ENCODE measurements at places on chromosomes 2 and 18. TPM values are rescaled to one million over a fixed set of nuclear protein-coding genes. Genes with fewer than 3 reads are reported as not detected.

RAB6C gene
- total RNA-seq = not detected

- no peaks in the 10 kb centered on the region for H3K27me3 ChIP-seq
- H3K4me1 ChIP-seq = peaks cover 56% of the 10 kb centered on the region
- H3K36me3 ChIP-seq = no peaks in the 10 kb centered on the region
- DNase-seq = peak; percentile 63
These were observed 46.0 kb upstream of the SERTAD2 start for GRCh38 chr2:64699712-64700111.

DNA sequence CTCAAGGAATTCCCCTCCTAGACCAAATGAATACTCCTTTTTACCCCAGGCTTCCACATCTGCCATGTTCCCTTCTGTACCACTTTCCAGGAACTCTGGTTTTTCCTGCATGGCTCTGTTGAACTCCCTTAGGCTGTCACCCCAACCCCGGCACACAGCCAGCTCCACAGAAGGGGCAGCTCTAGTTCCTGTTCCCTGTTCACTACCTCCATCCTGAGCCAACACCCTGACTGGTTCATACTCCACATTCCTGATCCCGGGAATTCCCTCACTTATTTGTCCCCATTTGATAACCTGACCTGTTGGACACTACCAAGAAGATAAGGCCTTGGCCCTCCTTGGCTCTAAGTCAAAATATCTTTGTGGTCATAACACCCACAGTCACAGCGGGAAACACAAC lies 280.9 kb upstream of the RAB6C start:
- no peak overlapping the region for H3K4me3 ChIP-seq
- no peaks in the 10 kb centered on the region for H3K27me3 ChIP-seq
- H3K4me1 ChIP-seq = no peaks in the 10 kb centered on the region
- no peak overlapping the region for H3K27ac ChIP-seq
- no peak for DNase-seq
- H3K36me3 ChIP-seq = no peaks in the 10 kb centered on the region

GRCh38 chr2:71571945-71572344 lies 118.6 kb downstream of the DYSF start:
- H3K4me3 ChIP-seq = no peak overlapping the region
- no peaks in the 10 kb centered on the region for H3K4me1 ChIP-seq
- H3K27ac ChIP-seq = no peak overlapping the region
- H3K36me3 ChIP-seq = no peaks in the 10 kb centered on the region
- DNase-seq = no peak

DNA sequence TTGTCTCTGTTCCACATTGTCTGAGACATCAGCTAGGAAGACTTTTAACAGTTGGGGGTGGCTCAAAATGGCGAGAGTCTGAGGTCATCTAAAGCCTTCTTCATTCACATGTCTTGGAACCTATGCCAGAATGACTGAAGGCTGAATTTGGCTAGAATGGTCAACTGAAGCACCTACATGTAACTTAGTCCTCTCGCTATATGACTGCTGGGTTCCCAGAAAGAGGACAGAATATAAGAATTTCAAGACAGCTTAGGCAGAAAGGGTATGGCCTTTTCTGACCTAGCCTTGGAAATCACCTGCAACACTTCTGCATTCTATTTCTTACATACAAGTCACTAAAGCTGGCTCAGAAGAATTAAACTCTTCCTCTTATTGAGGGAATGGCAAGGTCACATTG lies 75.6 kb upstream of the OTX1 start:
- no peaks in the 10 kb centered on the region for H3K4me1 ChIP-seq
- no peak for DNase-seq
- H3K36me3 ChIP-seq = no peaks in the 10 kb centered on the region
- H3K27me3 ChIP-seq = no peaks in the 10 kb centered on the region

SDC1 gene
- total RNA-seq = 33.1 TPM

DNA sequence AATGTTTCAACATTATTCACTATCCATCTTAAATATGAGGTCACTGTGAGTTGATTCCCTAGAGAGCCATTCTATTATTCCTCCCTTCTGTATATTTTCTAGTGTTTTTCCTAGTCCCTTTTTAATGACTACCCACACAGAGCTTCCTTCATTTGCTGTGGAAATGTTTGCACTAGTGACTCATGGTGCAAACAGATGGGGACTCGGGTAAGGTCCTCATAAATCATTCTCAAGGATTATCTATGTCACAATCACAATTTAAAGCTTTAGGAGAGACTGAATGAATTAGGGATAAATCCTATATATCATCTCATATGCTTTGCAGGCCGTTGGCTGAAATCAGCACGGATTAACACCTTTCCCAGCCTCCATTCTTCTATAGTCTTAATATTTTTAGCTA lies 159.6 kb downstream of the DCC start:
- no peak for DNase-seq
- no peaks in the 10 kb centered on the region for H3K36me3 ChIP-seq
- H3K27ac ChIP-seq = no peak overlapping the region
- H3K27me3 ChIP-seq = no peaks in the 10 kb centered on the region
- no peaks in the 10 kb centered on the region for H3K4me1 ChIP-seq

RUFY4 gene
- total RNA-seq = 2.7 TPM

DNA sequence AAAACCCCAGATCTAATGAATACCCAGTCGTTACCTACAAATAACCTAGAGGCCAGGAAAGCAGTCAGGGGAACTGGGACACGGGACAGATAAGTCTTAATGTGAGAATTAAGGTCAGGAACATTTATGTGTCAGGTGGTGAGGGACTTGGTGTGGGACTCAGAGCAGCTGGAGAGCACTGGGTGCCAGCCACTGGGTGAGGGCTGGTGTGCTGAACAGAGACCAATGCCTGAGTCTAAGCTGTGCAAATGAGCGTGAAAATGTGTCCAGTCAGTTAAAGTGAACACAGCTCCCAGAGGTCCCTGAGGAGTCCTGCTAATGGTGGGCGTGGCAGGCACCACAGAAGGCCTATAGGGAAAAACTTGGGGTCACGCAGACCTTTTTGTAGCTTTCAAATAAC lies 225.9 kb downstream of the C1D start:
- H3K4me3 ChIP-seq = no peak overlapping the region
- no peak for DNase-seq
- no peaks in the 10 kb centered on the region for H3K27me3 ChIP-seq
- H3K36me3 ChIP-seq = no peaks in the 10 kb centered on the region
- no peak overlapping the region for H3K27ac ChIP-seq

DNA sequence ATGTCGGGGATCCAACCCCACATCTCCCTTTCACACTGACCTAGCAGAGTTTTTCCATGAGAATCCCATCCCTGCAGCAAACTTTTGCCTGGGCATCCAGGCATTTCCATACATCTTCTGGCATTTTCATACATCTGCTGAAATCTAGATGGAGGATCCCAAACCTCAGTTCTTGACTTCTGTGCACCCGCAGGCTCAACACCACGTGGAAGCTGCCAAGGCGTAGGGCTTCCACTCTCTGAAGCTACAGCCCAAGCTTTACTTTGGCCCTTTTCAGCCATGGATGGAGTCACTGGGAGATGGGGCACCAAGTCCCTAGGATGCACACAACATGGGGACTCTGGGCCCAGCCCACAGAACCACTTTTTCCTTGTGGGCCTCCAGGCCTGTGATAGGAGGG lies 32.2 kb upstream of the TEX51 start:
- no peaks in the 10 kb centered on the region for H3K4me1 ChIP-seq
- no peak overlapping the region for H3K4me3 ChIP-seq
- DNase-seq = no peak
- H3K27ac ChIP-seq = no peak overlapping the region
- no peaks in the 10 kb centered on the region for H3K36me3 ChIP-seq

GRCh38 chr18:3485153-3486149 lies 35.5 kb downstream of the TGIF1 start:
- no peaks in the 10 kb centered on the region for H3K36me3 ChIP-seq
- no peaks in the 10 kb centered on the region for H3K4me1 ChIP-seq
- H3K27me3 ChIP-seq = no peaks in the 10 kb centered on the region
- H3K4me3 ChIP-seq = no peak overlapping the region
- no peak overlapping the region for H3K27ac ChIP-seq
- no peak for DNase-seq
